ENCODE measurements at places on chromosomes 11 and 22. TPM values are rescaled to one million over a fixed set of nuclear protein-coding genes. Genes with fewer than 3 reads are reported as not detected.

GRCh38 chr11:126782810-126783209 is 217.8 kb downstream of the KIRREL3 start:
- DNase-seq = no peak

DNA sequence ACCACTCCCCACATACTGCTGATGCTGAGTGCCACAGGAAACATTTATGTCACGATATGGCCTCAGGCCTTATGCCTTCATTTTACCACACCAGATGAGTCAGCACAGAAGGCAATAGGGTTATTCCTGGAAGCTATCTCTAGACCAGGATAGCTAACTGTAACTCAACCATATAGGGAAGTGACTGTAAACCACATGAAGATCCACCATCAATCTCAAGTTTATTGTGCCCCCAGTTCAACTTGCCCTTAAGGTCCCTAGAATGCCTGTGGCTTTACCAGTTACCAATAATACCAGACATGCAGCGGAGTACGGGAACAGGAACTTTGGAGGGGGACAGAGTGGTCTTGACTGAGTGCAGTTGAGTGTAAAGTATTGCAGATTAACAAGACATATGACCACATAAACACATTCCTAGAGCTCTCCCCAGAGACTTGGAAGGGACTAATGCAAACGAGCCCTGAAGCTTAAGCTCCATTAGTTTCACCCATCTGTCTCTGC is 180.9 kb downstream of the KIF18A start:
- no peak for DNase-seq

- peak; percentile 45 for DNase-seq
These were observed 11.2 kb upstream of the GLYATL1 start for GRCh38 chr11:58928107-58928499.

- DNase-seq = no peak
These were observed 16.3 kb downstream of the APOL5 start for GRCh38 chr22:35733791-35734516.

DNA sequence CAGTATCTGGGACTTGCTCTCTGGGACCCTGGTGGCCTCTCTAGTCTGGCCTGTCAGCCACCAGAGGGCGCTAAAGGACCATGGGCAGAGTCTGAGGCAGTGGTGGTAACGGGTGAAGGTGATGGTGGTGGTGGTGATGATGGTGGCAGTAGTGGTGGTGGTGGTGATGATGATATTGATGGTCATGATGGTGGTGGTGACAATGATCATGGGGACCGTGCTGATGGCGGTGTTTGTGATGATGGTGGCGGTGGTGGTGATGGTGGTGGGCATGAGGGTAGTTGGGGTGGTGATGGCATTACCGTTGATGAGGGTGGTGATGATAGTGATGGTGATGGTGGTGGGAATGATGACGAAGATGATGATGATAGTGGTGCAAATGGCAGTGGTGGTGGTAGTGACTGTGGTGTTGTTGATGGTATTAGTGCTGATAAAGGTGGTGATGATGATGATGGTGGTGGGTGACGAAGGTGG is 16.0 kb downstream of the TRPM5 start:
- peak; percentile 86 for DNase-seq

DNA sequence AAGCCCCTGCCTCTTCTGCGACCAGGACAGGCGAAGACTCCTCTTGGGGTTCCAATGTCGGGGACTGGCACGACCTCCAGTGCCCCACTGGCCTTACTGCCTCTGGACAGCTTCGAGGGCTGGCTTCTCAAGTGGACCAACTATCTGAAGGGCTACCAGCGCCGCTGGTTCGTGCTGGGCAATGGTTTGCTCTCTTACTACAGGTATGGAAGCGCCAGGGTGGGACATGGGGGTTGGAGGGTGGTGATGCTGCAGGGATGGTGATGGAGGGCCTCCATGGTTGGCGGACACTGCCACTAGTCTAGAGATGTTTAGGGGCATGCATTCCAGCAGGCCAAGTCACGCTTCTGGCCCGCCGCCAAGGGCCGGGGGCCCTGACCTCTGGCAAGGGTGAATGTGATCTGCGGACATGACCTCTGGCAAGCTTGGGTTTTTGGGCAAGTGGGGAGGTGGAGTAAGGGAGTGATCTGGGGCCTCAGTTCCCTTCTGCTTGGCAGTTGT is 727 bp downstream of the OSBP2 start:
- DNase-seq = no peak

DNA sequence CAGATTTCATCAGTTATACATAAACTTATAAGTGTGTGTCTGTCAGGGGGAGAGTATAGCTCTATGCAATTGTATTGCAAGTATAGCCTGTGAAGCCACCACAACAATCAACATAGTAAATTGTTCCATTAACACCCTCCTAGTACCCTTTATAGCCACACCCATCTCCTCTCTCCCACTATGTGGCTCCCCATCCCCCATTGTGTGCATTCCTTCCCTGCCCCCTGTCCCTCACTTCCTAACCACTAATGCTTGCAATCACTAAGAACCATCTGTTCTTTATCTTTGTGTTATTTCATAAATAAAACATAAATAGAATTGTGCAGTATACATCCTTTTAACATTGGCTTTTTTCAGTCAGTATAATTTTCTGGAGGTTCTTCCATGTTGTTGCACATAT is 83.1 kb upstream of the SLC5A12 start:
- DNase-seq = no peak

DNA sequence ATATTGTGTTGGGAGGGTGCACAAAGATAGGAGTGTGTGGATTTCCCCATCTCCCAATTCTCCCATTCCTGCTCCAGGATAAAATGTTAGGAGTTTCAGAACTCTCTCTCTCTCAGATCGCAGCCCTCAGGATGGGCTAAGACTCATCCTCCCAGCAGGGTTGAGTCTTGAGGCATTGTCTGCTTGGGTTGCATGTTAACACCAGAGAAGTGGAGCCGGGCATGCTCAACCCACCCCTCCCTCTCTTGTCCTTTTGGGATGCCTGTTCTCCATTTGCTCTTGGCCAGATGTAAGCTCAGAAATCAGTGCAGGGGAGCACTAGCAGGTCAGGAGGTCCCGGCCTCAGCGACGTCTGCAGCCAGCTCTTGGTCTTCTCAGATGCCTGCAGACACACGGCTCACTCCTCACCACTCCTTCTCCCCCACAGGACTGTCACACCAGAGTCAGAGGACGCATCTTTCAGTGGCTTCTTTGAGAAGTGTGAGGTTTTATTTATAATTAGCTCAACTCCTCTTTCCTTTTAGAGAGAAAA is 1456.5 kb downstream of the TBC1D22A start:
- no peak for DNase-seq

DNA sequence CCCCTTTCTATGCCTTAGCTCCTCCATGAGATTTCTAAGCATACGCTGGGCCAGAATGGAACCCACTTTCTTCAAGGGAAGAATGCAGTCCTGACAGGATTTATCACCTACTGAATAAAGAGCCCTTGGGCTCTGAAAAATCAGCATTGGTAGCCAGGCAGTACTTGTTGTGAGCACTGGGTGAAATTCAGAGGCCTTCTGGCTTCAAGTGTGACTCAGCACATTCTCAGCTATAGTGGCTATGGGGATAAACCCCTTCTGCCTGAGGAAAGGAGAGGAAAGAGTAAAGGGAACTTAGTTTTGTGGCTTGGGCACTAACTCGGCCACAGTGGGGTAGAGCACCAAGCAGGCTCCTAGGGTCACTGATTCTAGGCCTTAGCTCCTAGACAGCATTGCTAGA is 574.8 kb downstream of the JRKL start:
- no peak for DNase-seq

GRCh38 chr11:23732026-23732425 is 764.8 kb upstream of the LUZP2 start:
- DNase-seq = no peak

DNA sequence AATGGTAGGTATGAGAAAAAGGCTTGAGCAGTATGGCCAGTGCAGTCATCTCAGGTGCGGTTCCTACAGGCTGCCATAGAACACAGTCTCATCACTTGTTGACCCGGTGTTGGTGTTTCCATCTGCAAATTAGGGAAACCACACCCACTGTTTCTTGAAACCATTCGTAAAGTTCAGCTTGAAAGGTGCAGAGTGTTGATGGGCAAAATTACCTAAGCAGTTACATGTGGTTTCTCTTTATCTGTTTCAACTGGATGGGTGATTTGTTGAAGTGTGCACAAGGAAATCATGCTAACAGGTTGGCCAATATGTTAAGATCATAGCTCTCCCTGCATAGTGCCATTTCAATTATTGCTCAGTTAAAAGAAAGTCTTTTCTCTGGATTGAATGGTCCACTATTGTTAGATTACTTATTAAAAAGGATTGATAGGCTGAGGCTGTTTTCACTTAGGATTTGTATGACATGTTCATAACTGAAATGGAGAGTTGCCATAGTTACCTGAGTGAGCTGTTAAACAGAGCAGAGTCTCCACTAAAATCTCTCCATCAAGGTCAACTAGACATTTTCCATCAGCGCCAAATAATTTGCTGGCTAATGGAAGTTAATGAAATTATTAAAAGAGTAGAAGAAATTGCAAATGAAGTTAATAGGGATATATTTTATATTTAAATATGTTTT is 203.1 kb upstream of the MTMR2 start:
- peak; percentile 62 for DNase-seq

GRCh38 chr11:94781837-94782236 is 13.7 kb downstream of the AMOTL1 start:
- DNase-seq = no peak

- DNase-seq = peak; percentile 47
These were observed 128.9 kb downstream of the CCDC34 start for GRCh38 chr11:27234043-27234668.

DNA sequence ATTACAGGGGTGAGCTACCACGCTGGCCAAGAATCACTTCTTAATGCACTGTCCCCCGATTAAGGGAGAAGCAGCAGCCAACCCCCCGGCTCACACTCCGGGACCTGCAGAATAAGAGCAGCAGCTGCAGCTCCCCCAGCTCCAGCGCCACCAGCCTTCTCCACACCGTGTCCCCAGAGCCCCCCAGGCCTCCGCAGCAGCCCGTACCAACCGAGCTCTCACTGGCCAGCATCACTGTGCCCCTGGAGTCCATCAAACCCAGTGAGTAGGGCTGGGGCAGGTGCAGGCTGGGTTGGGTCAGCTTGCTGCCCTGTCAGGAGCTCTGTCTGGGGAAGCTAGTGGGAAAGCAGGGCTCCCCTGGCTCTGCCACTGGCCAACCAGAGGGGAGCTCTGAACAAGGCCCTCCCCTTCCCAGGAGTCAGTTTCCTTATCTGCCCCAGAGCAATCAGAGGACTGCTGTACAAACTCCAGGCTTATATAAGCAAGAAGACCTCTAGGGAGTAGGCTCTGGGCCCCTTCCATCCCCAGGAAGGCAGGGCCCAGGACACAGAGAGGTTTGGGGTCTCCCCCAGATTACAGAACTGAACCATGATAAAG is 8.5 kb upstream of the SH3BP1 start:
- peak; percentile 56 for DNase-seq

DNA sequence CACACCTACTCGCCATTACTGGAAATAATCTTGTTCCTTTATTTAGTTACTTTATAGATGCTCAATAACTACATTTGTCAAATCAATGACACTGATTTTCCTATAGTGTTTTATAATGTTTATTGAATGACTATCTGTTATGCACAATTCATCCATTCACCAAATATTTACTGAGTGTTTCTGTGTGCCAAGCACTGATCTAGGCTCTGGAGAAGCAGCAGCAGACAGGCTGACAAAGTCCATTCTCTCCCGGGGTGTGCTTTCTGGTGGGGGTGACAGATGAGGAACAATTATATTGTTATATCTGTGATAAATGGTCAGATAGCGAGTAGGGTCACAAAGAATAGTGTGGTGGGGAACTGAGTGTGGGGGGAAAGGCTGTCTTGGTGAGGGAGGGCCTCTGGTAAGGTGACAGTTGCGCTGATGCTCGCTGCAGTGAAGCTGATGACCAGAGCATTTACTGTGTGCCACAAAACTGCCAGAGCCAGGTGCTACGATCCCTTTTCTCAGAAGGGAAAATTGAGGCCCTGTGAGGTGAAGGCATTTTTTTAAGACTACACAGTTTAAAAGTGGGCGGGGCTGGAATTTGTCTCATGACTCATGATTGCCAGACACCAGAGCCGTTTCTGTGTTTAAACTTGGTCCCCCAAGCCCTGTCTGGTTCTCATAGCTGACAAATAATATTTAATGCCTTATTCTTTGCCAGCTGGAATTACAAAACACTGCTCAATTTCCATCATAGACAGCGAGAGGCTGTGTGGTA is 10.2 kb downstream of the PACS1 start:
- DNase-seq = peak; percentile 51

- DNase-seq = peak; percentile 84
These were observed 663 bp downstream of the MYH9 start for GRCh38 chr22:36386900-36387708.

DNA sequence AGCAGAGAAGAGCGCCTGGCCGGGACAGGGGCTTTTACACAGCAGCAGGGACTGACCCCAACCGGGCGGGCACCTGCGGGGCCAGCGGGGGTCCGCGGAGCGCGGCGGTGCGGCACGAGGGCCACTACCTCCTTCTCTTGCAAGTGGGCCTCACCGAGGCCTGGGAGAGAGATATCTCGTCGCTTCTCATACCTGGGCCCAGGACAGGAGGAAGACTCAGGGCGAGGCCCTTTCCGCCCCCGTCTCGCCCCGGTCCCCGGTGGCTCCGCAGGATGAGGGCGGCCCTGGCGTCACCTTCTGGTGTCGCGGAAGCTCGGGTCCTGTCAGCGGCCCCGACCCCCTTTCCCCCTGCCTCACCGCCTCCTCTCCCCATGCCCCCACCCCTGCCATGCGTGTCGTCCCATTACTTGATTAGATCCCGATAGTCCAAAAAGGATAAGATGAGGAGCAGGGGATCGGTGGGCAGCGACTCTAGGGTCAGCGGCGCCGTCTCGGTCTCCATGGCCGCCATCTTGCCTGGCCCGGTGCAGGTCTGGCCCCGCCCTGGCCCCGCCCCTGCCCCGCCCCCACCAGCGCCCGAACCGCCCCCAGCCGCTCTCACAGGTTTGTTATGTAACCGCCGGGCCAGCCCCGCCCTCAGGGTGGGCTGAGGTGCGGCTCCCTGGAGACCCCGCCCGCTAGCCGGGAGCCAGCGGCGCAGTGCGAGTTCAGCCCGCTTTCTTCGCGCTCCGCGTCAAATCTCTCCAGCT is at the start of gene FBXO3:
Gene FBXO3 (minus strand): TSS at position 534 of the 749 bp plus-strand sequence. CDS start 23 bp downstream, at position 511.
- peak; percentile 90 for DNase-seq

- DNase-seq = no peak
These were observed 6.1 kb upstream of the CD82 start for GRCh38 chr11:44559207-44559939.

LMO2 gene
- 9.1 TPM for polyA plus RNA-seq

ACTN3 gene
- polyA plus RNA-seq = not detected

UPK3A gene
- polyA plus RNA-seq = 0.76 TPM

KMT5B gene
- polyA plus RNA-seq = 14.8 TPM

LRRC4C gene
- polyA plus RNA-seq = 0.33 TPM

RASD2 gene
- polyA plus RNA-seq = 0.76 TPM

KDM4D gene
- polyA plus RNA-seq = 0.25 TPM

C22orf42 gene
- 0.13 TPM for polyA plus RNA-seq

ARHGAP8 gene
- 10.2 TPM for polyA plus RNA-seq

TMEM191B gene
- polyA plus RNA-seq = 1.2 TPM

Data from stomach (tissue), 19 donors.